ENCODE measurements at places on chromosomes 6 and 20.

GRCh38 chr6:34697904-34698559 lies 1.5 kb upstream of the ILRUN start:
- DNase-seq: no peak

- DNase-seq: no peak
These were observed 38.2 kb downstream of the MDFI start for GRCh38 chr6:41676431-41676830.

- DNase-seq: peak; percentile 60
These were observed at the start of gene BTN3A1 for GRCh38 chr6:26401987-26402658. BTN3A1 (plus strand) TSS chr6:26402275; CDS start chr6:26405564, 3,289 bp downstream.

DNA sequence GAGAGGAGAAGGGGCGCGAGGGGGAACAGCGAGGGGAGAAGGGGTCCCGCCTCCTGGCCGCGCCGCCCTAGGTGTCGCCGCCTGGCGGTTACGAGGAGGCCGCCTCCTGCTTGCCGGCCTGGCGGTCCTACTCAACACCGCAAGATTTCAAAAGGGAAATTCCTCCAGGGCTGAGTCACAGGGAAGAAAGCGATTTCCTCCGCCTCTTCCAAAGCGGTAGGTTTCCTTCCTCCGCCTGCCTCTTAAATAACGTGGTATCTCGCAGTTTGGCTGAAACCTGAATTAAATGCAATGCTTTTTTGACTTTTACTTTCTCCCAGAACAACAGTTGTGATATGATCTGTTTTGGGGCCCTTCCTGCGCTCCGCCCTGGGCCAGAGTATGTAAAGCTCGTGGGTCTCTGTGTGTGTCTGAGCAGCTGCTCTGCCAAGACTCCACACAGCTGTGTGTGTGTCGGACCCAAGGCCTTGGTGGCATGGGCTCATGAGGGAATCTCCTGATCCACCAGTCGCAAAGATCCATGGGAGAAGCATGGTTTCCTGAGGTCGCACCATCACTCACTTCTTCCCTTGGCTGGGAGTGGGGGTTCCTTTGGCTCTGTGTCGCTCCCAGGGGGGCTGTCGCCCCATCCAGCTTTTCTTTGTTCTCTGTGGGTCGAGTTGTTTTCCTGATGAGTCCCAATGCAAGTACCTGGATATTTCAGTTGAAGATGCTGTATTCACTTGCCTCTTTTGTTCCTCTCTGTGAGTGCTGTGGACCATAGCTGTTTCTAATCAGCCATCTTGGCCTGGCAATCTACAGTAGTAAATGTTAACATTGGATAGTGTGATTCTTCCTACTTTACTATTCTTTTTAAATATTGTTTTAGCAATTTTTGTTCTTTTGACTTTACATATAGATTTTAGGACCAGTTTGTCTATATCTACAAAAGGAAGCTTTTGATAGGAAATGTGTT lies 31.6 kb upstream of the NOTCH4 start:
- peak; percentile 47 for DNase-seq

DNA sequence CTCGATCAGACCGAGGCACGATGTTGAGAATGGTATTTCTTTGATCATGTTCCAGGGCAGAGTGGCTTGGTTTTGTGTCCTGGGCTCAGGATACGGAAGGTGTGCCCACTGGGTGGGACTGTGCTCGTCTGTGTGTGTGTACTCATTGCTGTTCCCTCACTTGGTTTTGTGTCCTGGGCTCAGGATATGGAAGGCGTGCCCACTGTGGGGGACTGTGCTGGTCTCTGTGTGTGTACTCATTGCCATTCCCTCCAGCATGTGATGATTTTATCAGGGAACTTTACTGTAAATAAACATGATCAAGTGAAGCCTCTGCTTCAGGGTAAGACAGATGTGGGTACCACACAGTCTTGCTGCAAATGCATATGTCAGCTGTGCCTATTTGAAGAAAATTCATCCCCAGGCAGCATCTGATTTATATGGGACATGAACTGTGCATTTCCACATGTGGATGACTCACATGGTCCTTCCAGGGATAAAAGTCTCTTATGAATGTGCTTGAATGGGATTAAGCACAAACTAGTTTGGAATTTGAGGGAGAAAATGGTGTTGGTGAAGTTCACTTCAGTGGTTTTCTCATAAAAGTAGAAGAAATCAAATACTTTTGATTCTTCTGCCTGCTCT lies 274.3 kb downstream of the QKI start:
- DNase-seq: no peak

- no peak for DNase-seq
These were observed 5.2 kb downstream of the VWA7 start for GRCh38 chr6:31771992-31772358.

GRCh38 chr6:25953733-25954132 lies 8.9 kb upstream of the TRIM38 start:
- DNase-seq: no peak

- DNase-seq: no peak
These were observed 23.9 kb upstream of the MICB start for GRCh38 chr6:31473780-31474761.

GRCh38 chr6:6008648-6009421 lies 2.1 kb upstream of the NRN1 start:
- peak; percentile 61 for DNase-seq

DNA sequence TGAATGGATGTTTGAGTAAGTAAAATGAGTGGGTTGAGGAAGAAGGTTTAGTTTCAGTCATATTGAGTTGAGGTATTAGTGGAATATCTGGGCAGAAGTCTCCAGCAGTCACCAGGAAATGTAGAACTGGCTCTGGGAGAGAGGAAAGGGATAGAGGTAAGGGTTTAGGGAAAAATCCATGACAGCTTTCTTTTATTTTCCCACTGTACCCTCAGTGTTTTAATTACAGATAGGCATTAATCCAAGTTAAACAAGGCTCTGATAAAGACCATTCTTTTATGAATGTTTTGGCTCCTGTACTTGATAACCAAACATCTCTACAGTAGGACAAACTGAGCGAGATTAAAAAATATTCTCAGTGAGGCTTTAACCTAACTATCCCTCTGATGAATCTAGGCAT lies 318.4 kb upstream of the SYNCRIP start:
- no peak for DNase-seq

GRCh38 chr6:151452750-151453427 lies 963 bp upstream of the RMND1 start:
- no peak for DNase-seq

DNA sequence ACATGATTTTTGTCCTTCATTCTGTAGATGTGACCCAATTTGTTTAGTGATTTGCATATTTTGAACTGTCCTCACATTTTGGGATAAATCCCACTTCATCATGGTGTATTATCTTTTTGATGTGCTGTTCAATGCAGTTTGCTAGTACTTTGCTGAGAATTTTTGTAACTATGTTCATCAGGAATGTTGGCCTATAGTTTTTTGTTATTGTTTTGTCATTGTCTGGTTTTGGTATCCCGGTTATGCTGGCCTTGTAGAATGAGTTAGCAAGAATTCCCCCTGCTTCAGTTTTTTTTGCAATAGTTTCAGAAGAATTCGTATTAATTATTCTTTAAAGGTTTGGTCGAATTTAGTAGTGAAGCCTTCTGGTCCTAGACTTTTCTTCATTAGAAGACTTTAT lies 11.9 kb downstream of the KIF25 start:
- no peak for DNase-seq

DNA sequence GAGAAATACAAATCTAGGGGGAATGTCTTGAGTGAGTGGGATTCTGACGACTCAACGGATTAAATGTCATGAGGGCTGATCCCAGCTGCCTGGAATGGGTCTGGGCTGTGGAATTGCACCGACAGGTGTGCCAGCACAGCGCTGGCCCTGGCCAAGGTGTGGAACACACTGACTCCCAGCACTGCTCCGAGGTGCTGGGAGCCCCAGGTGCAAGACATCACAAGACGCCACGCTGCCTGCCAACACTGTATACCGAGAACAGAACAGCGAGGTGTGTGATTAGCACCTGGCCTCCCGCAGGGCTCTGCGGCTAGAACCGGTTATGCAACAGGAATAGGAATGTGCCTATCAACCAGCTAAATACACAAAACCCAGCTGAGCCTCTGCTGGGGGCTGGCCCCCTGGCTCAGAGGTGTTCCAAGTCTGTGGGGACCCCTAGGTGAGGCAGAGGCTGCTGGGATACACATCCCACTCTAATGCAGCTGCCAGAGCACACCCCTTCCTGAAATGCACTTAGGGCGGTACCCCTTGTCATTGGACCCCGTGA lies 24.8 kb upstream of the APMAP start:
- DNase-seq: no peak

DNA sequence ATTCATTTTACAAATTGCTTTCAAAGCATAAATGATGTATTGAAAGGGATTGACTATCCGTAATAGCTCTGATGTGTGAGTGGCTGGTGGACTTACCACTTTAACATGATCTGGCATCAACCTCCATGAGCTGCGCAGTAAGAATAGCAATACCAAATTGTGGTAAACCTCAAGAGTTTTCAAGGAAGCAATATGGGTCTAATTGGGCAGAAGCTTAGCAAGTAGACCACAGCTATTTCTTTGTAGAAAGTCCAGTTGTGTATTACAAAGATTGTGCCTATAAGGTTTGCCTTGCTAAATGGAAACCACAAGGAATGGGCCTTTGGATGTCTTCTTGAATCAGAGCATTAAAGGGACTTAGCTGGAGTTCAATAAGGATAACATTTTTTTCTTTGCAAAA lies 736.6 kb downstream of the KIF16B start:
- no peak for DNase-seq

GRCh38 chr6:95614094-95614493 lies 36.8 kb downstream of the MANEA start:
- no peak for DNase-seq

DNA sequence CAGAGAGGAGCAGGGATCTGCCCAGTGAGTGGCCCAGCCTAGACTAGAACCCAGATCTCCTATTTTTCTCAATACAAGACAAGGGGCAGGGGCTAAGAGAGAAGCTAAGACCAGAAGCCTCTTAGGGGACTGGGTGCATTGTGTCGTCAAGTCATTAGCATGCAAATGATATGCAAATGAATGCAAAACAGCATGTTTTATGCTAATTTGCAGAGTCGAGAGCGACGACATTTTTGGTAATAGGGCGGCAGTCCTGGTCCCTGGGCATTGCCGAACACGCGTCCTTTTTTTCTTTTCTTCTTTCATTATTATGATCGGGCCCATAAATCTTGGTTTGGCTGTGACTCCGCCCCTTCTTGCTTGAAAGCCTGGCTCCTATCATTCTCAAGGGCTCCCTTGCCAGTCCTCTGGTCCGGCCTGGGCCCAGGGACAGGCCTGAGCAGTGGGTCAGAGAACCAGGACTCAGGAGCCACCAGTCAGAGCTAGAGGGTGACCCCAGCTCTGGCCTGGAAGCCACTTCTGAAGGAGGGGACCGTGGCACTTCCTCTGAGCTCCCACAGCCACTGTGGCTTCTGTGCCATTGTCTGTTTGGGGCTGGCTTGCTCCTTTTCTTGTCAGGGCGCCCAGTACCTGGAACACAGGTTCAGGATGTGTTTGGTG lies 32.0 kb upstream of the SCRT2 start:
- DNase-seq: no peak

All from stimulated activated CD4-positive, alpha-beta T cell treated with anti-CD3 and anti-CD28 coated beads, Interleukin-12 subunit alpha, Interleukin-12 subunit beta, amount 100 ng/mL, for 24 hours (primary cell).